ENCODE measurements at places on chromosomes 4 and X. TPM values are rescaled to one million over a fixed set of nuclear protein-coding genes. Genes with fewer than 3 reads are reported as not detected.

CENPVL2 gene
- not detected for polyA plus RNA-seq

GPC3 gene
- 0.60 TPM for polyA plus RNA-seq

TEC gene
- polyA plus RNA-seq, result 2.0 TPM

TLR8 gene
- polyA plus RNA-seq, result 0.60 TPM

ARMCX1 gene
- polyA plus RNA-seq, result 8.2 TPM

CXCR3 gene
- polyA plus RNA-seq, result 0.60 TPM

GLRA3 gene
- not detected for polyA plus RNA-seq

PLP1 gene
- 3.6 TPM for polyA plus RNA-seq

GLRA2 gene
- not detected for polyA plus RNA-seq

CCDC149 gene
- polyA plus RNA-seq, result 10.2 TPM

SGMS2 gene
- polyA plus RNA-seq, result 6.3 TPM

N4BP2 gene
- 2.7 TPM for polyA plus RNA-seq

CCSER1 gene
- 7.2 TPM for polyA plus RNA-seq

DKK2 gene
- not detected for polyA plus RNA-seq

ANOS1 gene
- polyA plus RNA-seq, result not detected

YIPF7 gene
- not detected for polyA plus RNA-seq

ODAPH gene
- polyA plus RNA-seq, result not detected

TAB3 gene
- polyA plus RNA-seq, result 8.4 TPM

ATP8A1 gene
- polyA plus RNA-seq, result 2.4 TPM

FREM3 gene
- not detected for polyA plus RNA-seq

GAGE12F gene
- polyA plus RNA-seq, result not detected

CLNK gene
- polyA plus RNA-seq, result not detected

TBC1D14 gene
- 38.5 TPM for polyA plus RNA-seq

STK32B gene
- polyA plus RNA-seq, result 0.51 TPM

IL9R gene
- not detected for polyA plus RNA-seq

CT45A5 gene
- not detected for polyA plus RNA-seq

ZNF711 gene
- 1.3 TPM for polyA plus RNA-seq

PPARGC1A gene
- polyA plus RNA-seq, result 7.2 TPM

KLHL13 gene
- 2.3 TPM for polyA plus RNA-seq

IL13RA2 gene
- polyA plus RNA-seq, result not detected

GCNA gene
- polyA plus RNA-seq, result 0.60 TPM

FAM184B gene
- under 0.01 TPM for polyA plus RNA-seq
